ENCODE measurements at places on chromosomes 1 and 21.
A peak's percentile ranks its signal among the peaks of the same experiment; 100 is the strongest.

DNA sequence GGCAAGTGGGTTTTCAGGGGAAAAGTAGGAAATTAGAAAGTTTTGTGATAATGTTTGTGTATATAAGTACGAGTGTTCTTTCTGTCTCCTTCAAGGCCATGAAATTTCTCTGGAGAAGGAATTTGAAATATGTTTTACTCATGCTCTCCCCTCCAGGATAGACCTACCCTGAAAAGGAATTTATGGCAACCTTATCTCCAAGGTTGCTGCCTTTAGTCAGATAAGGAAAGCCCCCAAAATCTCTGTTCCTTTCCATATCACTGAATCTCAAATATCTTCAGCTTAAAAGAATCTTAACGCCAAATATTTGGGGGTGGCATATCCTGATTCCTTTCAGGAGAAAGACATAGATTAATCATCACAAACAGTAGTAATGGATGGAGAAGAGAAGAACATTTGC is 499 bp upstream of the C4BPB start:
- no peak for DNase-seq

DNA sequence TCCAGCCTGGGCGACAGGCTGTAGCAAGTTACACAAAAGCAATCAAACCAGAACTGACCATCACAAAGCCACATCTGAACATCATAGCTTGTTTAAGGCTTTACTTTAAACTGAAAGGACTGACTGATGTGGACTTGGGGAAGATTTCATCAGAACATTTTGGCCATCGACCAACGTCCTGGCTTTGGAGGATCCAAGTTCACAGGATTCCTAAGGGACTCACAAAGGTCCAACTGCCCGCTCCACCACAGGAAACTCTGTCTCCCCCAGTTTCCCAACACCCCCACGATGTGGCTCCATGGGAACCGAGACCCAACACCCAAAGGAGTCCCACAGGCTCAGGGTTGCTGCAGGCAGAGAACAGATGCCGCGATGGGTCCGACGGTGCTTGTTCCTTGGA is 9.3 kb downstream of the SSU72 start:
- no peak for DNase-seq

DNA sequence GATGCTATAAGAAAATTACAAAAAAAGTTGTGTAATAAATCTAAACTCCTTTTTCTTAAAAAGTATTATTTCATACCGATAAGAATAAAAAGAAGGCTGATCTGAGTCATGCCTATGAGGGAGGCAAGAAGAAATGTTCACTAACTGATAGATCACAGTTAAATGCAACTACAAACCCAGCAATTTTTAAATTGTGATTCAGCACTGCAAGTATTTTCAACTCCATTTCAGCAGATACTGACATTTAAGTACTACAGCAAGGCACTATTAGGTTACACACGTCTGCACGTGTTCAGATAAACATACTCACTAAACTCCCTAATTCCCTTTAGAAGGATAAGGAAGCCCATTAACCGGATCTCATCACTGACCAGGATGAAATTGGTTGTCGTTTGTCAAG is 213.3 kb upstream of the ZRANB2 start:
- DNase-seq, result peak; percentile 20

- peak; percentile 72 for DNase-seq
These were observed 36.6 kb upstream of the CNIH3 start for GRCh38 chr1:224579526-224579925.

DNA sequence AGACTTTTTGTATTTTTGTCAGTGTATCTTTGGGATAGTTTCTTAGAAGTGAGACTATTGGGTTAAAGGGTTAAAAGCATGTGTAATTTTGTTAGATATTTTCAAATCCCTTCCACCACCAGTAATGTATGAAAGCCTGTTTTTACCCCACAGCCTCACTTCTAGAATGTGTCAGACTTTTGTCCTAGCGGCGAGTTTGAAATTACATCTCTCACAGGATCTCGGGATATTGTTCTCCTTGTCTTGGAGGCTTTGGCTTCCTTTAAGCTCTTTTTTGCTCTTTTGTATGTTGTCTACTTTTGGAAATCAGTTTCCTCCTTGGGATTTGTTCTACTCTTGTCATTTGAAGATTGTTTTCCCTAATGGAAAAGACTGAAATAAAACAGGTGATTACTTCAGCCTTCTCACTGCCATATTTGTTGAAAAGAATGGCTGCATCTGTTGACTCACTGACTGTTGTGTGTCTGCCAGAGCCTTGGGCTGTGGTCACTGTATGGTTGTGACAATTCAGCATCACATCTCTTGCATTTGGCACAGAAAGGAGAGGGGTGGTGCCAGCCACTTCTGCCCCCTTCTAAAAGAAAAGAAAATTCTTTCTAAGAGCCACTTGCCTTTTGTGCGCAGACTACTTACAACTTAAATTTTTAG is 22.6 kb downstream of the ST3GAL3 start:
- no peak for DNase-seq

DNA sequence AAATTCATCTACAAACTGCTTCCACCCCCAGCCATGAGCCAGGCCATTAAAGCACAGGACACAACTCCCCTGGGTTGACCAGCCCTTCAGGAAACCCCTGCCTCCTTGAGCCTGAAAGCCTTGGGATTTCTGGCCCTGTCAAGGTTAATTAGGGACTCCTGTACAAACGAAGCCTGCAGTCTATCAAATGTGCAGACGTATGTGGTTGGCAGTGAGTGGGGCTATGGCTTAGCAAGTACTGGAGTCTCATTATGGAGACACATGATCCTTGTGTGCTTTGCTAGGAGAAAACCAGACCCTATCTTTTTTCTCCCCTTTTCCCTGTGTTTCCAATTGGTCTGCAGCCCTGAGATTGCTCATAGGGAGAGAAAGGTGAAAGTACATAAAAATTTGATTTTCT is 588.3 kb upstream of the USP24 start:
- DNase-seq, result no peak

GRCh38 chr1:241813768-241814320 is 34.2 kb upstream of the EXO1 start:
- no peak for DNase-seq

DNA sequence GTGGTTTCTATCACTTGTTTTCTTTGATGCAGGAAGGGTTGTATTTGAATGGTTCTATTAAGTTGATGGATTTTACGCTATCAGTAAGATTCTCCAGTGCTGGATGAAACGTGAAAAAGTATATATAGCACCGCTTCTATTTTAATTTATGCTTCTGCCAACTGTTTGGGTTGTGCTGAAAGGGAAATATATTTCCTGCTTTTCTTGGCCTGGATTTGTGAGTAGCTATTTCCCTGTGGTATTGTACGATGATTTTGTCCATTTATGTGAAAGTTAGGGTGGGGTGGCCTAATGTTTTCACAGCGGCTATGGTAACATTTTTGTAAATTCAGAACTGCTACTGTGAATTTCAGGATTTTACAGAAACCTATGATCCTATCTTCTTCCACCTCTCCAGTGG is 322 bp downstream of the C1orf162 start:
- no peak for DNase-seq

DNA sequence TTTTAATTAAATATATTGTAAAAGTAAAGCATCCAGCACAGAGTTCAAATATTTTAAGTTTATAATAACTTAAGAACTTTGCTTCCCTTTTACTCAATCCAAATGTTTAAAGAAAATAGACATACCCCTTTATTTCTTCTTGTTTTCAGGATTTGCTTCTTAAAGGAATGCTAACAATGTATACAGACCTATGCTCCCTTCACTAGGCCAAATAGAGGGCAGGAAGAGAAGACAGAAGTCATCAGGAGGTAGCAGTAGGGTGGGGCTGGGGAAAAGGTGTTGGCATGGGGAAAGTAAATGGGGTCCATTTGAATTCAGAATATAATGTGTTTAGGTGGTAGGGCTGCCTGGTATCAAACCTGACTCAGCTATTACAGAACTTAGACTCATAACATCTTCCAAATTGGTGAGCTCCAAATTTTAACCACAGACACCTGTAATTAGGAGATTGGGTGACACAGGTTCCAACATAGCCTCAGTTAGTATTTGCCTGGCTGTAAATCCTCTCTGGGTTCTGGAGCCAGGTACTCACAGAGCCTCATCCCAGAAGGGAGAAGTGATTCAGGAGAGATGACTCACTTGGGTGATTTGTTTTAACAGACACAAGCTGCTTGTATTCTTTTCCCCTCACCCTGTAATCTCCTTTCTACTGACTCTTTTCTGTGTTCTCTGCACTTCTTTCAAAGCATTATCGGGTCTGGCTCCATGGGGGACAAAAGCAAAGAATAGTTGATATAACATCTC is 60.1 kb upstream of the DUSP10 start:
- peak; percentile 84 for DNase-seq

GRCh38 chr1:161379071-161379470 is 11.4 kb upstream of the CFAP126 start:
- DNase-seq, result no peak

DNA sequence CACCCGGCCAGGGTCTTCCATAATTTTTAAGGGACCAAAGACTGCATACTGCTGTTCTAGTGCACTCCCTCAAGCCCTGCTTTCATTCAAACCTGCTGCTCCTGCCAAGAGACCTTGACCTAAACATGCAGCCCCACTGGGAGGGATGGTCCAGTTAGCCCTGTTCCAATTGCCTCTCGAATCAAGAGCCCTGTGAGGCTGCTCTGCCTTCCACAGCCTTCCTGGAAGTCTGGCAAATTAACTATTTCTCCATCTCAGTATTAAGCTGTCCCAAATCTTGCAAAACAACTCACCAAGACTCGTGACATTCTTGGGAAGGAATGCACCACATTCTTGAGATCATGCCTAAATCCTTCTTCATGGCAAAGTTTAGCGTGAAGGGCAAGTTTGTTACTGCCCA is 231.3 kb downstream of the C1orf94 start:
- no peak for DNase-seq

DNA sequence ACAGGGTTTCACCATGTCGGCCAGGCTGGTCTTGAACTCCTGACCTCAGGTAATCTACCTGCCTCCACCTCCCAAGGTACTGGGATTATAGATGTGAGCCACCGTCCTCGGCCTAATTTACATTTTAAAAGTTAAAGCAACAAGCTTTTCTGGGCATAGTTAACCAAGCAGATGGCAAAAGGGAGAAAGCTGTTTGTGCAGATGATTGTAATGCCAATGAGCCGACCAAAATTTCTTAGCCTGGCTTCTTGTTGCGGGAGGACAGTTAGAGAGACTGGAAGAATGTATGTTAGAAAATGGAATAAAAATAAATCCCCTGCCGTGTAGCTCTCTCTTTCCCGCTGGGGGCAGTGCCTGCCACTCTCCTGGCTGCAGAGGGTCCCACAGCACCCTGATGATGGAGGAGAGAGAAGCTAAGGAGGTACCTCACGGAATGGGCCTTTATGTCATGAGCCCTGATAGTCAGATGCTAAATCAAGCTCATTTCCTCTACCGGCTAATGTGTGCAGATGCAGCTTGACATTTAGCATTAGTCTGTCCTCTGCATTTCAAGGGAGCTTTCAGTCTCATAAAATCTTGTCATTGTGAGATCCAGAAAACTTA is 87.2 kb downstream of the HHAT start:
- DNase-seq, result no peak

DNA sequence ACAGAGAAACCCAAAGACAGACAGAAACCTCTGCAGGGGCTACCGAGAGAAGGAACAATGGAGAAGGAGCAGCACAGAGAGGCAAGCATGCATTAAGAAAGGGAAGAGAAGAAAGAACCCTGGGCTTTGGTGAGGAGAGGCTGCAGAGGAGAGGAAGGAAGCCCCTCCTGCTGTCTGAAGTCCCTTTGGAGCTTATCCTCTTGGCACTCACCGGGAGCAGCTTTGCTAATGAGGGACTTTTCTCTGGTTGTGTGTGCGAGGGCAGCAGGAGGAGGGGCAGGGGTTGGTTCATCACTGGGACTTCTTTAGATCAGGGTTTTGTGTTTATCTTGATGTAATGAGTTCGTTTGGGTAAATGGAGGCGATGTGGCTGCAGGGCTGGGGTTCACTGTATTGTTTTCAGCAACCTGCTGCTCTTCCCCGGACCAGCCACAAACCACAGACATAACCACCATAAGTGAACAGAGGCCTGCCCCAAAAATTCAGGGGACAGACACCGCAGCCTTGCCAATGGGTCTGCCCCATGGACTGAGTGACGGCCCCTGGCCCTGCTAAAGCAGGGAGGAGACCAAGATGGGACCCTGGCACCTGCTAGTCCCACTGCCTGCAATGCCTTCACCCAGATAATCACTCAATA is 100.6 kb downstream of the KCND3 start:
- no peak for DNase-seq

DNA sequence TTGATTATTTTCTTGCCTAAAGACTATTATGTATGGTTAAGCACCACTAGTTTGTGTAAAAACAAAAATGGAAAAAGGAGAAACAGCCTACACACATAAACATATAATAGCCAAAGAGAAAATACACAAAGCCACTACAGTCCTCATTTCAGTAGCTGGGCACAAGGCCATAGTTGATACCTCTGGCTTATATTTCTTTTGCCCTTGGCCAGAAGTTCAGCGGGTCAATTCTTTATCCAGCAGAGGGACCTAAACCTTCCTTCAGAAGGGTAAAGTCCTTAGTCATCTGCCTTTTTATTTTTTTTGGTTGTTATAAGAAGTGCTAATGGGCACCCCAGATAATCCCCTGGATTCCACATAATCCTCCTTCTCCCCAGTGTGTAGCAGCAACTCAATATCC is 134.1 kb downstream of the PIGK start:
- DNase-seq, result no peak

GRCh38 chr1:28885472-28885877 is 28.9 kb upstream of the EPB41 start:
- DNase-seq, result no peak

DNA sequence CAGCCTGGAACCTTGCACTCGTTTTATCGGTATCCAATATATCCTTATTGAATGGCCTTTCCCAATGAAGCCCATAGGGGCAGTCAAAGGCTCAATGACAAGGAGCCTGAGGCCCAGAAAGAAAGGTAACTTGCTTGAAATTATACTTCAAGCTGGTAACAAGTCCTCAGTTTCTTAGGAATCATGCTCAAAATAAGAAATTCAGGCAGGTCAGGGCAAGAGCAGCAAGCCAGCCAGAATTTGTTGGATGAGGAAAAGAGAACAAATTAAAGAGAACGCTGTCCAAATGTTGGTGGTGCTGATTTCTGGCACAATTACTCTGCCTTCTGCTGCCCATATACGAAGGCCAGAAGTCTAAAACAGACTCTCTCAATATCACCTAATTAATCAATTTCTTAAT is 77.6 kb downstream of the DDX20 start:
- peak; percentile 3 for DNase-seq

DNA sequence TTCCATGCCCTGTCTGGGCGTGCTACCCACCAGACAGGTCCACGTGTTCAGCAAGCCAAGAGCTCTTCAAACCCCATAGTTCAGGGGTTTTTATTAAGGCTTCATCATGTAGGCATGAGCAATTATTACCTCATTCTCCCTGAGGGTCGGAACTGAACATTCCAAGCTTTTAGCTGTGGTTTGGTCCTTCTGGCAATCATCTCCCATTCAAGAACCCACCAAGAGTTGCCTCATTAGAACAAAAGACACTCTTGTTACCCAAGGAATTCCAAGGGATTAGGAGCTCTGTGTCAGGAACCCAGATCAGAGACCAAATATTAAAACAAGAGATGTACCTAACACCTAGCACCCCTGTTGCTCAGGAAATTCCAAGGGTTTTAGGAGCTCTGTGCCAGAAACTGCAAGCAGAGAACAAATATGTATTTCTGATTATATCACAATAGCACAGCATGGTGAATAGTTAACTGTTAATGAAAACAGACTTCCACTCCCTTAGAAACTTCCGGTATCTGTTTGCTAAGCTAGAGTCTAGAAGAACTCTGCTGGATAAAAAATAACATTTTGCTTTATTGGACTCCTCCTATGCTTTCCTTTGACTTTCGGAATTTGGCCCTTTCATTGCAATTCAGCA is 201.2 kb upstream of the L1TD1 start:
- peak; percentile 23 for DNase-seq

- no peak for DNase-seq
These were observed 3.0 kb upstream of the DMRTA2 start for GRCh38 chr1:50426108-50426700.

Measured in fibroblast of lung (primary cell).